ENCODE measurements at places on chromosomes 7 and 10. TPM values are rescaled to one million over a fixed set of nuclear protein-coding genes. Genes with fewer than 3 reads are reported as not detected.

- no peak for DNase-seq
- no peaks in the 10 kb centered on the region for H3K4me1 ChIP-seq
- no peak overlapping the region for H3K27ac ChIP-seq
- no peaks in the 10 kb centered on the region for H3K27me3 ChIP-seq
- H3K4me3 ChIP-seq = no peak overlapping the region
Observed at GRCh38 chr7:13034693-13035092, 347.3 kb downstream of the ARL4A start.

DNA sequence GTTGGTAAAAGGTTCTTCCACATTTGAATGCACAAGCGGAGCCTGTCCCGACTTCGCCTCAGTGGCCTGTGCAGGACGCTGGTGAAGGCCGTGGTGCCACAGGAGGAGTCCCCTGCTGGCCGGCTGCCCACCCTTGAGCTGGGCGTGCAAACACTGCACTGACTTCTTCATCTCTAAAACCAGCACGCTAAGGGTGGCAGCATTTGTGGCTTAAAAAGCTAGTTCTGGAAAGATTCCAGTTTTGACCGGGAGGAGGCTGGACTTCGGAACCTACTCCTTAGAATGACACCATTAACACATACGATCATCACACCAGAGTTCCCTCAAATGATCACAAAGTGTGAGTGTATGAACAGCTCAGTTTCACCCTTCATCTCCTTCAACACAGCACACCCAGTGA, 102.4 kb downstream of the SMURF1 start:
- H3K4me3 ChIP-seq = no peak overlapping the region
- no peak for DNase-seq
- H3K27me3 ChIP-seq = no peaks in the 10 kb centered on the region
- H3K4me1 ChIP-seq = no peaks in the 10 kb centered on the region
- peaks cover 72% of the 10 kb centered on the region for H3K36me3 ChIP-seq

DNA sequence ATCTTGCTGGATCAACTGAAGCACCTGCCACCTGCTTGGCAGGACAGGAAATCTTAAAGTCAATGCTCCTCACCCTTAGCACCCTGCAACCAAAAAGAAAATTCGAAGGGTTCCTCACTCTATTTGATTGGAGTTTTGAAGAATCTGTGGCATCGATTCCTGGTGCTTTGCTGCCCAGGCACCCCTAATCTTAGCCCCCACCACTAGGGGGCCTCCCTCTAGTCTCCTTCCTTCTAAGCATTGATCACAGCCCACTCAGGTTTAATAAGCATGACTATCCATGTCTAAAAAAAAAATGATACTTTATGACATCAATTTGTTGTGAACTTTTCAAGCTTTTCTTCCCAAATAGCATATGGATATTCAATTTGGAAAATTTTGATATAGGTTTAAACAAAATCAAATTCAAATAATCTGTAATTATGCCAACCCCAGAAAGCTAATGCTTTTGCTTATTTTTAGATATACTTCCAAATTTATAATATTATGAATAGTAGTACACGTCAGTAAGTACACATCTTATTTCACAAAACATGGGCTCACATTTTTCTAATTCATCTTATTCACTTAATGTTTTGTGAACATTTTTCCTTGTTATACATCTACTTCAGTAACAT, 45.3 kb downstream of the NRG3 start:
- H3K27ac ChIP-seq = no peak overlapping the region
- H3K36me3 ChIP-seq = no peaks in the 10 kb centered on the region
- H3K4me1 ChIP-seq = no peaks in the 10 kb centered on the region
- DNase-seq = no peak
- H3K27me3 ChIP-seq = no peaks in the 10 kb centered on the region

Gene CALHM1
- total RNA-seq = 0.23 TPM

DNA sequence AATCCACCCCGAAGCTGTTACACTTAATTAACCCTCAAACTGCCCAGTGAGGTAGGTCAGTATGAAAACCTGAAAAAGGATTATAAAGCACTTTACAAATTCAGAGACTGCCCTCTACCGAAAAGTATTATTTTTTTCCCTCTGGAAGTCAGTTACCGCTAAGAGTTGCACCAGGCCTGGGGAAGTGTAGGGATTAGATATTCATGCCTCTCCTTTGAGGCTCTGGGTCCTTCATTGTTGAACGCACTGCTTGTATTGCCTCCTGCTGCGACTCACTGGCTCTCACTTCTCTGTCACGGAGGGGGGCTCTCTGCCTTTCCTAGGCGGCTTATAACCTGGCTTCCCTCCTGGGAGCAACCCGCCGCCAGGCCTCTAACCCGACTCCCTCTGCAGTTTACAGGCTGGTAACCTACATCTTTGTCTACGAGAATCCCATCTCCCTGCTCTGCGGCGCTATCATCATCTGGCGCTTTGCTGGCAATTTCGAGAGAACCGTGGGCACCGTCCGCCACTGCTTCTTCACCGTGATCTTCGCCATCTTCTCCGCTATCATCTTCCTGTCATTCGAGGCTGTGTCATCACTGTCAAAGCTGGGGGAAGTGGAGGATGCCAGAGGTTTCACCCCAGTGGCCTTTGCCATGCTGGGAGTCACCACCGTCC, 2.7 kb downstream of the RHBDD2 start:
- H3K4me1 ChIP-seq = peaks cover 15% of the 10 kb centered on the region
- DNase-seq = no peak
- peaks cover 26% of the 10 kb centered on the region for H3K36me3 ChIP-seq
- no peak overlapping the region for H3K27ac ChIP-seq
- H3K27me3 ChIP-seq = no peaks in the 10 kb centered on the region

DNA sequence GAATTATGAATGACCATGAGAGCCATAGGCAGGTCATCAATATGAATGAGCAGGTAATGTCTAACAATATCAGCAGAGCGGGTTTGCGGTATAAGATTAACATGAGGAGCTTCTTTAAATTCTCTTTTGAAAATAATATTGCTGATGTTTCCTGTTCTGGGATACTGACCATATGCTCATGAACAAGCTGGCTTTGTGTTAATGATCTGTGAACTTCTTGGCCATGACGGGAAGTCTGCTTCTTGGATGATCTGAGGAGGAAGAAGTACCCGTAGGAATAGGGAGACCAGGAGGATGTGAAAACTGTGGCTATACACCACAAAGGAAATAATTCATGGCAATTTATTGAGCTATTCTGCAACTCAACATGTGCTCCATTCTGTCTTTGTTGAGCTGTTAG, 38.6 kb downstream of the ITGA8 start:
- H3K27ac ChIP-seq = no peak overlapping the region
- no peak overlapping the region for H3K4me3 ChIP-seq
- H3K27me3 ChIP-seq = peaks cover 4% of the 10 kb centered on the region
- DNase-seq = no peak
- H3K4me1 ChIP-seq = no peaks in the 10 kb centered on the region

- no peaks in the 10 kb centered on the region for H3K27me3 ChIP-seq
- no peak for DNase-seq
- H3K4me3 ChIP-seq = no peak overlapping the region
Observed at GRCh38 chr7:143979359-143979758, 20.8 kb upstream of the OR6B1 start.

GRCh38 chr7:26865094-26865388, 651 bp upstream of the SKAP2 start:
- H3K27me3 ChIP-seq = peaks cover 2% of the 10 kb centered on the region
- H3K27ac ChIP-seq = peak overlapping the region; percentile 95
- DNase-seq = no peak
- H3K4me1 ChIP-seq = peaks cover 3% of the 10 kb centered on the region

- H3K4me1 ChIP-seq = no peaks in the 10 kb centered on the region
- DNase-seq = peak; percentile 74
- H3K36me3 ChIP-seq = peaks cover 21% of the 10 kb centered on the region
- H3K4me3 ChIP-seq = no peak overlapping the region
- no peaks in the 10 kb centered on the region for H3K27me3 ChIP-seq
Observed at GRCh38 chr10:119859420-119860258, 13.0 kb downstream of the MCMBP start.

Gene ZNF438
- 2.2 TPM for total RNA-seq

DNA sequence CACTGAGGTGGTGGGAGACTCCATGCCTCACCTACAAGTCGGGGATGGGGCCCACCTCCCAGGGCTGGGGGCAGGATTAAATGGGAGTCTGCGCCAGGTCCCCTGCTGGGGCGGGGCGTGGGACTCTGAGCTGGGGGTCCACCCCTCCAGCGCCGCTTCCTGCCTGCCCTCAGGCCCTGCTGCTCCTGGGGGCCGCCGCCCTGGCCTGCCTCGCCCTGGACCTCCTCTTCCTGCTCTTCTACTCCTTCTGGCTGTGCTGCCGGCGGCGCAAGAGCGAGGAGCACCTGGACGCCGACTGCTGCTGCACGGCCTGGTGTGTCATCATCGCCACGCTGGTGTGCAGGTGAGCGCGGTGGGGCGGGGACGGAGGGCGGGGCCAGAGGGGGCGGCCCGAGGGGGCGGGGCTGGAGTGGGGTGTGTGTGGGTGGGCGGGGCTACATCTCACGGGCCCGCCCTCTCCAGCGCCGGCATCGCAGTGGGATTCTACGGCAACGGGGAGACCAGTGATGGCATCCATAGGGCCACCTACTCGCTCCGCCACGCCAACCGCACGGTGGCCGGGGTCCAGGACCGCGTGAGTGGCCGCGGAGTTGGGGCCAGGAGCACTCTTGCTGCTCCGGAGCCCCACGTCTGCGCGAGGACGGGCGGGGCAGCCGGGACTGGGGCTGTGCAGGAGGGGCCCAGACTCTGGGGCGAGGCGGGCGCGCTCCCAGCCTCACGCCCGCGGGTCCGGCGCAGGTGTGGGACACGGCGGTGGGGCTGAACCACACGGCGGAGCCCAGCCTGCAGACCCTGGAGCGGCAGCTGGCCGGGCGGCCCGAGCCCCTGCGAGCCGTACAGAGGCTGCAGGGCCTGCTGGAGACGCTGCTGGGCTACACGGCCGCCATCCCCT, 15.1 kb downstream of the TTYH3 start:
- H3K4me3 ChIP-seq = no peak overlapping the region
- peaks cover 2% of the 10 kb centered on the region for H3K36me3 ChIP-seq
- DNase-seq = no peak
- H3K27me3 ChIP-seq = no peaks in the 10 kb centered on the region
- no peak overlapping the region for H3K27ac ChIP-seq

DNA sequence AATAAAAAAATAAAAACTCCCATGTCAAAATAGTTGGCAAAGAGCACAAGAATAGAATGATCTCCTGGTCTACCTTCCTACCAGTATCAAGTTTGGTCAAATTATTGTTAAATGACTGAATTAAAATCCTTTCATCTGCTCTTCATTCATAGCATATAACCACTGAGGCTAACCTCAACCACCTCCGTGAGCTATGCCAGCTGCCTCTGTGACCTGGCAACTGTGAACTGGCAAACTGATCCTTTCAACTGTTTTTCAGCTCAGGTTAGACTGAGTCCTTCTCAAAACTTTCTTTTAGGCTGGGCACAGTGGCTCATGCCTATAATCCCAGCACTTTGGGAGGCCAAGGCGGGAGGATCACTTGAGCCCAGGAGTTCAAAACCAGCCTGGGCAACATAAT, 36.1 kb downstream of the NUDCD3 start:
- H3K4me1 ChIP-seq = peaks cover 5% of the 10 kb centered on the region
- DNase-seq = no peak
- no peak overlapping the region for H3K4me3 ChIP-seq
- H3K36me3 ChIP-seq = peaks cover 3% of the 10 kb centered on the region
- no peaks in the 10 kb centered on the region for H3K27me3 ChIP-seq
- H3K27ac ChIP-seq = no peak overlapping the region

DNA sequence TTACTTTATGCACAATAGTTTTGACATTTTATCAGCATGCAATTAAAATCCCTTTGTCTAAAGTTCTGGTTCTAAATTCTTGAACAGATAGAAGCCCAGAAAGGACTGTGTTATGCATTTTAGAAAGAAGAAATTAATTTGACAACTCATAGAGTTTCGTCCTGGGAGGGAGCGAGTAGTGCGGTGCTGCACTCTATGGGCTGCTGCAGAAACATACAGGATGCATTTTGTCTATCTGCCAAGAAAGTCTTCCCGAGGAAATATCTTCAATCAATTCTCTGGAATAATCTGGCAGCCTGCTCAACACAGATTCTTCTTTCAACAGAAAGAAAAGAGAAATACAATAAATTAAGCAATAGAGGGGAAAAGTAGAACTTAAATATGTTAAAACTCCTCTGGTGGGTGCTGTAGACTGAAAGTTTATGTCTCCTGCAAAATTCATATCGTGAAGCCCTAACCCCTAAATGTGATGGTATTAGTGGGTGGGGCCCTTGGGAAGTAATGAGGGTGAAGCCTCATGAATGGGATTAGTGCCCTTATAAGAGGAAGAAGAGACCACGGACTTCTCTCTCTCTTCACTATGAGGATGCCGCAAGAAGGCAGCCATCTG, 39.0 kb upstream of the IFRD1 start:
- H3K36me3 ChIP-seq = no peaks in the 10 kb centered on the region
- no peaks in the 10 kb centered on the region for H3K27me3 ChIP-seq
- no peak overlapping the region for H3K27ac ChIP-seq
- DNase-seq = no peak
- H3K4me1 ChIP-seq = no peaks in the 10 kb centered on the region
- no peak overlapping the region for H3K4me3 ChIP-seq

Gene TMEM120A
- 34.6 TPM for total RNA-seq

Gene AKR1B15
- not detected for total RNA-seq

Gene UPK3BL2
- 56.5 TPM for total RNA-seq

Gene ZCCHC24
- 3.6 TPM for total RNA-seq

Gene CLCN1
- 0.19 TPM for total RNA-seq

Gene ZNF365
- 8.0 TPM for total RNA-seq

DNA sequence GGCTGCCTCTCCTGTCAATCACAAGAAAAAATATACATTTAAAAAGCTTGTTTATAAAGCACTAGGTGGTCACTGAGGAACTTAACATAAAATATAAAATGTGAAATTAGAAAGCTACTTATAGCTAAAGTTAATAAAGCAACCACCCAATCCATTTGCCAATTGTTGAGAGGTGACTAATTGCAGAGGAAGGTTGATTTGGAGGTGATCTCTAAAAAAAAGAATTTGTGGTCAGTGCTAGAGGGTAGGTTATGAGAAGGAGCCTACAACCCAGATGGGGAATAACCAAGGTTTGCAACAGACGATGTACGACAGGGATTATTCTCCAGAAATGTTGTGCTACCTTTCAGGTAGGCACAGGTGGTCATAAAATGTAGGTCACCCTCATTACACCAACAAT, 444.2 kb upstream of the C7orf33 start:
- no peak for DNase-seq
- H3K27me3 ChIP-seq = no peaks in the 10 kb centered on the region
- H3K27ac ChIP-seq = no peak overlapping the region
- no peaks in the 10 kb centered on the region for H3K4me1 ChIP-seq
- H3K36me3 ChIP-seq = no peaks in the 10 kb centered on the region

GRCh38 chr10:102815790-102816549, 21.2 kb downstream of the CYP17A1 start:
- H3K4me3 ChIP-seq = no peak overlapping the region
- no peaks in the 10 kb centered on the region for H3K27me3 ChIP-seq
- DNase-seq = no peak
- peaks cover 72% of the 10 kb centered on the region for H3K4me1 ChIP-seq

- DNase-seq = no peak
- H3K36me3 ChIP-seq = no peaks in the 10 kb centered on the region
- H3K4me1 ChIP-seq = no peaks in the 10 kb centered on the region
- H3K27ac ChIP-seq = no peak overlapping the region
- no peaks in the 10 kb centered on the region for H3K27me3 ChIP-seq
Observed at GRCh38 chr10:70695241-70696030, 23.1 kb downstream of the ADAMTS14 start.

Measured in natural killer cell (primary cell).